ENCODE measurements at places on chromosomes 6 and 20. TPM values are rescaled to one million over a fixed set of nuclear protein-coding genes. Genes with fewer than 3 reads are reported as not detected.
A peak's percentile ranks its signal among the peaks of the same experiment; 100 is the strongest.

HLA-DOA gene
- total RNA-seq, result not detected

DNA sequence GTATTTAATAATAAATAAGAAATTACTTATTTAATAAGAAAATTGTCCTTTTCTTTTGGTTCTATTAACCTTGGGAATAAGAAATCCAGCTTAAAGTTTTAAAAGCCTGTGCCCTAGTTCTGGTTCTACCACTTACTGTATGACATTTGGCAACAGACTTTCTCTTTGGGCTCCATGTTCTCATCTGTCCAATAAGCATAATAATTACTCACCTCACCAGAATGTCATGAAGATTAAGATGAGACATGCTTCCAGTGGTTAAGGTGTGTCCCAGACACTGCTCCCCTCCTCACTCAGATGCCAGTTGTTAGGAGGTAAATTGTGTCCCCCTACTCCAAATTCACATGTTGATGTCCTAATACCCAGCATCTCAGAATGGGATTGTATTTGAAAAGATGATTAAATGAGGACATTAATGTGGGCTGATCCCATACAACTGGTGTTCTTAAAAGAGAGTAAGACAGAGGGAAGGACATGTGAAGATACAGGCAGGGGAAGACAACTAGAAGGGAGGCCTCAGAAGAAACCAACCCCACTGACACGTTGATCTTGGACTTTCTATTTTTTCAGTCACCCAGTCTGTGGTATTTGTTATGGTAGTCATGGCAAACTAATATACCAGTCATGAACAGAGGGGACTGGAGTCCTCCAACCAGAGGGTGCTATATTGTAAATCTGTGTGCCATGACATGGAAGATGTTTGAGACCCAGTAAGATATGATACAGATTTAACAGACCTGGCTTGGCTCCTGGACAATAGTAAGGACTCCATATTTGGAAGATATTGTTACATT lies 6.4 kb upstream of the MICAL1 start:
- H3K4me1 ChIP-seq, result peaks cover 7% of the 10 kb centered on the region
- DNase-seq, result no peak
- no peak overlapping the region for H3K27ac ChIP-seq
- H3K4me3 ChIP-seq, result no peak overlapping the region
- H3K27me3 ChIP-seq, result no peaks in the 10 kb centered on the region

DNA sequence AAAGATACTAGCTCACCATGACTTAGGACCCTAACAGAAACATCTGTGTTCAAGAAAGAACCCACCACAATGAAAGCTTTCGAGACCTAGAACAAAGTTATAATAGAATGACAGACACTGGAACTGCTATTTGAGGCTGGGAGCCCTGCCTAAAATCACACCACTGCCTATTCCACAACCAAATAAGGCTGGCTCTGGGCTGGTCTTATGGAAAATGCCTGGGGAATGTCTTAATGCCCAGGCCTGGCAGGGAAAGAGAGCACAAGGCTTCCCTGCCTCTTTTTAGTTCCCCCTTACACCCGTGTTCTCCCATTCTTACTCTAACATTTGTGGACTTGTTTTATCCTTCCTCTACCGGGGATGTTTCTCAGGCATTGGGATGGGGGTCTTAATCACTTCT lies 5.6 kb upstream of the METTL24 start:
- peak overlapping the region; percentile 13 for H3K27ac ChIP-seq
- peaks cover 4% of the 10 kb centered on the region for H3K36me3 ChIP-seq
- H3K4me1 ChIP-seq, result peaks cover 17% of the 10 kb centered on the region
- H3K27me3 ChIP-seq, result peaks cover 47% of the 10 kb centered on the region
- H3K4me3 ChIP-seq, result no peak overlapping the region

DNA sequence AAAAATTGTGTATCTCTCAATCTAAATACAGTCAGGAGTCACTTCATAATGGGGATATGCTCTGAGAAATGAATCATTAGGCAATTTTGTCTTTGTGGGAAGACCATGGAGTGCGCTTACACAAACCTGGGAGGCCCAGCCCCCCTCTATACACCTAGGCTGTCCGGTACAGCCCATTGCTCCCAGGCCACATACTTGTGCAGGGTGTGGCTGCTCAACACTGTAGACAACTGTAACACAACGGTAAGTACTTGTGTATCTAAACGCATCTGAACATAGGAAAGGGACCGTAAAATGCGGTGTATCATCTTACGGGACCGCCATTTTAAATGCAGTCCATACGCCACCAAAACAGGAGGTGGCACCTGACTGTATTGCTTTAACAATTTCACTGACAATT lies 58.0 kb upstream of the FRMD1 start:
- H3K4me3 ChIP-seq, result no peak overlapping the region
- H3K27ac ChIP-seq, result no peak overlapping the region
- peaks cover 3% of the 10 kb centered on the region for H3K27me3 ChIP-seq
- H3K36me3 ChIP-seq, result no peaks in the 10 kb centered on the region
- H3K4me1 ChIP-seq, result peaks cover 15% of the 10 kb centered on the region

GRCh38 chr6:169778646-169779045 lies 27.2 kb downstream of the ERMARD start:
- peaks cover 25% of the 10 kb centered on the region for H3K36me3 ChIP-seq
- DNase-seq, result no peak
- H3K4me1 ChIP-seq, result peaks cover 36% of the 10 kb centered on the region
- H3K4me3 ChIP-seq, result no peak overlapping the region

DNA sequence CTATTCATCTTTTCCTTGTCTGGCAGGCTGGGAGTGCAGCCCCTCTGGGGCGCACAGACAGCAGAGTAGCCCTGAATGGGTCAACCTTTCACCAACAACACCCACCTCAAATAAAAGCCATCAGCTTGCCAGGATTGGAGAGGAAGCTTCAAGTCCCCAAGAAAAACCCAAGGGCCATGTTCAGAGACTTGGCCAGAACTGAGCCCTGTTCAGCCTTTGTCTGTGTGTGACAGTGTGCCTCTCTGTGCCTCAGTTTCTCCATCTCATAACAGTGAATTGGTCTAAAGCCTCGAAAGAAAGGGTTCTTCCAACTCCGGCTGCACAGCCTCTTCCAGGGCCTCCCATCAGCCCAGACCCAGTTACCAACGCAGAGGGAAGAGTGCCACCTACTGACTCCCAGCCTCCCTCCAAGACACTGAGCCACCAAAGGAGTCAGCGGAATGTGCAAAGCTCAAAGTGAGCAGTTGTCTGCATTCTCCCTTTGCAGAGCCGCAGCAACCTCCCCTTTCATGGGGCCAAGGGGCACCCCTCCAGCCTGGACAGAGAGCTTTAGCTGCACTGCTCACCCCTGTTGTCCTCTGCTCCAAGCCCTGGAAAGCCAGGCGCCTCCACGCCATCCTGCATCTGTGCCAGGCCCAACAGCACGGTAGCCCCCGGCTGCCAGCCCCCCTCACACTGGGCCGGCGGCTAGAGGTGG lies 82.7 kb upstream of the TOP1 start:
- no peak overlapping the region for H3K4me3 ChIP-seq
- no peak overlapping the region for H3K27ac ChIP-seq
- peaks cover 30% of the 10 kb centered on the region for H3K27me3 ChIP-seq
- no peak for DNase-seq

DNA sequence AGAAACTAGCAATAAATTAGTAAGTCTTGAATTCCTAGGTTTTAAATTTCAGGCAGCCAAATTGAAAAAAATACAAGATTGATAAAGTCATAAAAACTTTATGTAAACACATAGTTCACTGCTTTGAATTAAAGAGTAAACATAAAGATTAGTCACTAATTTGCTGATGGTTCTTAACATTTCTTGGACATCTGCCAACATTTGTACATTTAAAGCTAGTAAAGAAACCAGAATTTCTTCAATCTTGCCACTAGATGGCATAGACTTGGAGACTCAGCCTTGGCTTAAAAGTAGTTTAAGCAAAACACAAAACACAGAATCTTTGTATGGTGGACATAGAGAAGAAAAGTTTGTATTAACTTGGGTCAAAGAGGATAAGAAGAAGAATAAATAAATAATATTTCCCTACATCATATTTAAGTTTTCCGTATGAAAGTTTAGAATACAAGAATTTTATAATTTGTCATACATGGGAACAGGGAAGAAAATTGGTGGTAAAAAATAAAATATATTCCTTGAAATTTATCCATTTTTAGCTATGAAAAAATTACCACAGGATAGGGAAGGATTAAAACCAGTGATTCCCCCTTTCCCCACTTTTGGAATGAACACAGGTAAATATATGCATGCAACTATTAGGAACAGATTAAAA lies 41.7 kb upstream of the FAM135A start:
- H3K36me3 ChIP-seq, result no peaks in the 10 kb centered on the region
- no peak overlapping the region for H3K27ac ChIP-seq
- no peak overlapping the region for H3K4me3 ChIP-seq
- H3K4me1 ChIP-seq, result peaks cover 12% of the 10 kb centered on the region
- DNase-seq, result no peak

DNA sequence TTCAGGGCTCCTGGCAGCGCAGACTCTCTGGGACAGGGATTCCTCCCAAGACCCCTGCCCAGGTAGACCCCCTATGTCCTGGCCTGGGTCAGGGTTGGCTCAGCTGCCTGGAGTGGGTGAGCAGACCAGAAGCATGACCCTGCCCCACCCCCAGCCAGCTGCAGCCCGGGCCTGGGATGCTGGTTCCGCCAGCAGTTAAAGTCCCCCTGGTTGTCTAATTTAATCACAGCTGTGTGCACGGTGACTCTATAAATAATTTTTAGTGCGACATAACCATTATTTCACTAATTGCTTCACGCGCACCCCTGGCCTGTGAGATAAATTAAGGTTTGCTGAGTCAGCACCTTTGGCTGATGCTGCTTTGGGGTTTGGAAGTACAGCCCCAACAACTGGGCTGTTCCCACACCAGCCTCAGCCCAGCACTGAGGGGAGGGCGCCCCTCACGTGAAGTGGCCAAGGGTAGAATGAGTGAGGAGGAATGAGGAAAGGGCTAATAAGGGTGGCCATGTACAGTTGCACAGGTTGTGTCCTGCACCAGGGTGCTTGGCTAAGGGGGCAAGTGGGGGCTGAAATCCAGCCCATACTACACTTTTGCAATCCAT lies 26.1 kb upstream of the CDH22 start:
- H3K36me3 ChIP-seq, result peaks cover 2% of the 10 kb centered on the region
- DNase-seq, result no peak
- no peaks in the 10 kb centered on the region for H3K4me1 ChIP-seq
- H3K4me3 ChIP-seq, result no peak overlapping the region
- H3K27ac ChIP-seq, result no peak overlapping the region

- peak overlapping the region; percentile 69 for H3K4me3 ChIP-seq
- peaks cover 3% of the 10 kb centered on the region for H3K36me3 ChIP-seq
- no peak for DNase-seq
- no peaks in the 10 kb centered on the region for H3K4me1 ChIP-seq
- no peak overlapping the region for H3K27ac ChIP-seq
These were observed 1.7 kb downstream of the SLC2A4RG start for GRCh38 chr20:63741354-63741675.

DNA sequence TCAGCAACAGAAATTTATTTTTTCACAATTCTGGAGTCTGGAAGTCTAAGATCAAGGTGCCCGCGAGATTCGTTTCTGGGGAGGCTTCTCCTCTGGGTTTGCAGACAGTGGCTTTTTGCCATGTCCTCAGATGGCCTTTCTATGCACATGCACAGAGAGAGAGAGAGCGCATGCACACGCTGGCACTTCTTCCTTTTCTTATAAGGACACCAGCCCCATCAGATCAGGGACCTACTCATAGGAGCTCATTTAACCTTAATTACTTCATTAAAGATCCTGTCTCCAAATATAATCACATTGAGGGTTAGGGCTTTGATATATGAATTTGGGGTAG lies 260.7 kb upstream of the PLCB4 start:
- H3K4me1 ChIP-seq, result peaks cover 6% of the 10 kb centered on the region
- H3K27me3 ChIP-seq, result no peaks in the 10 kb centered on the region
- no peaks in the 10 kb centered on the region for H3K36me3 ChIP-seq
- H3K4me3 ChIP-seq, result no peak overlapping the region
- DNase-seq, result no peak

GRCh38 chr6:116029535-116029934 lies 31.2 kb downstream of the FRK start:
- H3K36me3 ChIP-seq, result no peaks in the 10 kb centered on the region
- no peak overlapping the region for H3K4me3 ChIP-seq
- no peak for DNase-seq

GRCh38 chr6:106220485-106220884 lies 105.1 kb downstream of the ATG5 start:
- no peak overlapping the region for H3K4me3 ChIP-seq
- peaks cover 3% of the 10 kb centered on the region for H3K36me3 ChIP-seq
- DNase-seq, result no peak
- no peaks in the 10 kb centered on the region for H3K27me3 ChIP-seq
- no peaks in the 10 kb centered on the region for H3K4me1 ChIP-seq

DNA sequence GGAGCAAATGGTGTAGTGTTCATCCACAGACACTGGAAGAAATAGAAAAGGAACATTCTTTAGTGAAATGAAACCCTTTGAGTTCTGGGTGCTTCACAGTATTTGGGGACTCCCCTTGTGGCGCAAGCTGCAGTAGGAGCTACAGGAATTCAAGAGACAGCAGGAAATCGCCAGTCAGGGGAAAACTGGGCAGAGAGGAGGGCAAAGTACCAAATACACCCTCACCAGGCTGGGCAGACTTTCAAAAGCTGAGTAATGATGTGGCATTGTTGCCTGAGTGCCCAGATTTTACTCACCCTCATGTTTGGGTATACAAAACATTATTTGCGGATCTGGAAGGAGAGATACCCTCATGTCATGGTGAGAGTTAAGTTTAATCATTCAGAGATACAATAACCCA lies 97.9 kb downstream of the SOD2 start:
- H3K4me3 ChIP-seq, result no peak overlapping the region
- no peaks in the 10 kb centered on the region for H3K36me3 ChIP-seq
- peaks cover 22% of the 10 kb centered on the region for H3K4me1 ChIP-seq
- H3K27me3 ChIP-seq, result no peaks in the 10 kb centered on the region
- no peak for DNase-seq
- H3K27ac ChIP-seq, result peak overlapping the region; percentile 93

GRCh38 chr6:166526937-166527336 lies 59.5 kb downstream of the RAMACL start:
- H3K4me3 ChIP-seq, result no peak overlapping the region
- peaks cover 5% of the 10 kb centered on the region for H3K4me1 ChIP-seq
- no peaks in the 10 kb centered on the region for H3K27me3 ChIP-seq
- no peak for DNase-seq
- H3K27ac ChIP-seq, result no peak overlapping the region
- H3K36me3 ChIP-seq, result peaks cover 39% of the 10 kb centered on the region

- H3K4me1 ChIP-seq, result peaks cover 15% of the 10 kb centered on the region
- H3K27ac ChIP-seq, result no peak overlapping the region
- no peak for DNase-seq
- H3K4me3 ChIP-seq, result no peak overlapping the region
- peaks cover 4% of the 10 kb centered on the region for H3K36me3 ChIP-seq
- no peaks in the 10 kb centered on the region for H3K27me3 ChIP-seq
These were observed 17.0 kb upstream of the CD109 start for GRCh38 chr6:73679009-73679408.

GRCh38 chr6:135622081-135622480 lies 124.5 kb upstream of the AHI1 start:
- peaks cover under 1% of the 10 kb centered on the region for H3K4me1 ChIP-seq
- H3K4me3 ChIP-seq, result no peak overlapping the region
- H3K36me3 ChIP-seq, result no peaks in the 10 kb centered on the region
- H3K27ac ChIP-seq, result no peak overlapping the region
- H3K27me3 ChIP-seq, result no peaks in the 10 kb centered on the region

KCNK17 gene
- total RNA-seq, result not detected

EYS gene
- total RNA-seq, result not detected

- H3K27ac ChIP-seq, result peak overlapping the region; percentile 92
- H3K4me3 ChIP-seq, result peak overlapping the region; percentile 12
- H3K27me3 ChIP-seq, result no peaks in the 10 kb centered on the region
- H3K36me3 ChIP-seq, result no peaks in the 10 kb centered on the region
These were observed 113.1 kb upstream of the ZNF217 start for GRCh38 chr20:53706466-53707370.

BANF2 gene
- total RNA-seq, result not detected

GRCh38 chr20:46178891-46179290 lies 60.8 kb downstream of the CD40 start:
- H3K4me3 ChIP-seq, result no peak overlapping the region
- H3K27me3 ChIP-seq, result peaks cover 61% of the 10 kb centered on the region
- no peak for DNase-seq

All from chondrocyte (in vitro differentiated cells).